ENCODE measurements at places on chromosomes 7 and 10.

GRCh38 chr10:50393784-50394467 lies 142.6 kb upstream of the ASAH2 start:
- no peak for DNase-seq

DNA sequence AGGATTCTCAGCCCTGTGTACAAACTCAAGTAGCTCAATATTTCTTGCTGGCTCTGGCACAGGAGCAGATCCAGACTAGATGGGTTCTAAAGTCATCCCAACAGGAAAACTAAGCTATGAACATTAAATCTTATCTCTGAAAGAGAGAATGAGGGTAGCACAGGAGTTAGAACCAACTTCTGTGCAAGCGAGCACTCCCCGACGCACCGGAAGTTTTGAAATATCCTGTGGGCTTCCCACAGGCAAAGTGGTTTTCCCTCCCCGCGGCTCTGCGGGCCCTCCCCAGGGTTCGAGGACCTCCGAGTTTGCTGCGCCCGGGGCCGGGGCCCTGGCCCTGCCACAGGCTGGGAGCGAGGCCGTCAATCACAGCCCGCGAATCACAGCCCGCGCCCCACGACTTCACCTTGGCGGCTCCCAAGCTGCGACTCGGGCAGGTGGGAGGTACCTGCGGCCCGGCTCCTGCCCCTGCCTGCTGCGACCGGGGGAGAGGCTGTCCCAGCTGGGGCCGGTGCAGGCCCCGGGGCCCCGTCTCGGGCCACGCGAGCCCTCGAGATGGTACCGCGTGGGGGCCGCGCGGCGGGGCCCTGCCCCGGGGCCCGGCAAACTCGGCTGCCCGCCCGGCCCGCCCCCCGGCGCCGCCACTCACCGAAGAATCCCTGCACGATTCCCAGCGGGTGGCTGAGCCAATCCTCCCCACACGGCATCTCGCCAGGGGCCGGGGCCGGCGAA lies 598 bp downstream of the MCMBP start:
- peak; percentile 77 for DNase-seq

DNA sequence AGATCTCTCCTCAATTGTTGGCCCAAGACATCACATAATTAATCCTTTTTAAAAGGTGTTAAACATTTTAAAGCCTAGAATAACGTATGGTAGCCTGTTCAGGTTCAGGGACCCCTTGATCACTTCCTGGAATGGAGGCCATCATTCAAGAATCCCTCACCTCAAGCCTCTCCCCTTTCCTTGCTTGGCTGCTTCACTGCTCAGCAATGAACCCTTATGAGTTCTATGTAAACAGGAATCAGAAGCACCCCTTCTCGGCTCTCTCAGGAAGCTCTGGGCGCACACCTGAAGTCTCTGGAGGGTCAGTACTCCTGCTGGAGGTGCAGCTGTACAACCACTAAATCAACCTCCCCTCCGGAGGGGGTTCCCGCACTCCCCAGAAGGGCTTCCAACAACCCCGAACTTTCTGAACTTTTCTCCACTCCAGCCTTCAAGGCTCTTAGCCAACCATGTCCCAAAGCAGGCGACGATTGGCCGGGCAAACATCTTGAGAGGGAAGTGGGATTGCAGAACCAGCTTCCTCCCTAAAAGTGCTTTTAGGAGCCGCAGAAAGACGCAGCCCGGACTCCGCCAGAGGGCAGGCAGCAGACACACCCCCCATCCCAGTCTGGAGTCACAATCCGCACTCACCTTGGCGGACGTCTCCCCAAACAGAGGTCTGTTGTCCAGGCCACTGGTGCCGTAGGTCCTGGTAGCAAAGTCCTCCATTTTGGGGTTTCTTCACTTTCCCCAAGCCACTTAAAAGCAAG lies 562 bp downstream of the TMEM243 start:
- peak; percentile 59 for DNase-seq

DNA sequence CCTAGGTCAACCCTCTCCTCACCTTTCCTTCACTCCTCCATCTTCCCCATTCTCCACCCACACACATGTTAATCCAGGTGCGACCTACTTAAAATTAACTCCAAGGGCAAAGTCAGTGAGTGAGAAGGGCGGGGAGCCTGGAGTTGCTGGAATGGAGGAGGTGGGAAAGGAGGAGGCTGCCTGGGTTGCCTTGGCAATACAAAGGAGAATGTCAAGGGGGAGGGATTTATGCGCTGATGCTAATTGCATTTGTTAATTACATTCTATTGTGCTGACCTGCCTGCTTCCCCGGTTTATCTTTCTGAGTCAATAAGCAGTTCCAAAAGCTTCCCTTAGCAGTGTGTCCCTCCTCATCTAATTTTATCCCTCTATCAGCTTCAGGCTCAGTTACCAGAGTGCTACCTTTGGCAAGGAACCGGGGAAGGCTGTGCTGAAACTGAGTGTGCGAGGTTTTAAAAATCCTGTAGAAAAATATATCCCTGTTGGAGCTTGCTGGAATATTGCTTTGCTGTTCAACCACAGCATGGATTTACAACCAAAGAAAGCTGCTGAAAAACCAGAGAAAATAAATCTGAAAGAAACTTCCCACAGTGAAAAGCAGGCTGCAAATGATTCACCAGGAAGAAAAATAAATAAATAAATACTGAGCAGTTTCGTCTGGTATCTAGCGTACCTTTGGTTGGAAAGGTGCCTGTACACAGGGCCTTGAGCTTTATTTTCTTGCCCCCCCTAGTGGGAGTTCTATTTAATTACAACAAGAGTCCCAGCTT lies 113.2 kb upstream of the DGKB start:
- DNase-seq: peak; percentile 60

GRCh38 chr7:103336761-103337160 lies 7.8 kb downstream of the DNAJC2 start:
- no peak for DNase-seq

GRCh38 chr10:133312769-133313145 lies 4.0 kb downstream of the ZNF511 start:
- DNase-seq: no peak

DNA sequence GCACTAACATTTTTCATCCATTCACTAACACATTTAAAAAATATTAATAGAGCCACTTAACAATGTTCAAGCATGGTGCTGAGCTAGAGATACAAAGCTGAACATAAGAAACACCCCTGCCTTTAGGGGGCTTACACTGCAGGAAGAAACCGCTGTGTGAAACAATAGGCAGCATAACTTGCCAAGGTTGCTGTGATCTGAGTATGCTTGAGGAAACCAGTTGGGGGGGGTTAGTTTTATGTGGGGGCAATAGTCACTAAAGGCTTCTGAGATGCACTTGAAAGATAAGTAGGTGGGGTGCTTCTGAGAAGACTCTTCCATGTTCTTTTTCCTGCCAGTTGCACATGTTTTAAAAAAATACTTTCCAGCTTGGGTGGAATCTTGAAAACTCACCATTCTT lies 2.8 kb downstream of the RBM17 start:
- DNase-seq: no peak

- no peak for DNase-seq
Measured at GRCh38 chr7:128052404-128052803, 21.2 kb upstream of the LRRC4 start.

DNA sequence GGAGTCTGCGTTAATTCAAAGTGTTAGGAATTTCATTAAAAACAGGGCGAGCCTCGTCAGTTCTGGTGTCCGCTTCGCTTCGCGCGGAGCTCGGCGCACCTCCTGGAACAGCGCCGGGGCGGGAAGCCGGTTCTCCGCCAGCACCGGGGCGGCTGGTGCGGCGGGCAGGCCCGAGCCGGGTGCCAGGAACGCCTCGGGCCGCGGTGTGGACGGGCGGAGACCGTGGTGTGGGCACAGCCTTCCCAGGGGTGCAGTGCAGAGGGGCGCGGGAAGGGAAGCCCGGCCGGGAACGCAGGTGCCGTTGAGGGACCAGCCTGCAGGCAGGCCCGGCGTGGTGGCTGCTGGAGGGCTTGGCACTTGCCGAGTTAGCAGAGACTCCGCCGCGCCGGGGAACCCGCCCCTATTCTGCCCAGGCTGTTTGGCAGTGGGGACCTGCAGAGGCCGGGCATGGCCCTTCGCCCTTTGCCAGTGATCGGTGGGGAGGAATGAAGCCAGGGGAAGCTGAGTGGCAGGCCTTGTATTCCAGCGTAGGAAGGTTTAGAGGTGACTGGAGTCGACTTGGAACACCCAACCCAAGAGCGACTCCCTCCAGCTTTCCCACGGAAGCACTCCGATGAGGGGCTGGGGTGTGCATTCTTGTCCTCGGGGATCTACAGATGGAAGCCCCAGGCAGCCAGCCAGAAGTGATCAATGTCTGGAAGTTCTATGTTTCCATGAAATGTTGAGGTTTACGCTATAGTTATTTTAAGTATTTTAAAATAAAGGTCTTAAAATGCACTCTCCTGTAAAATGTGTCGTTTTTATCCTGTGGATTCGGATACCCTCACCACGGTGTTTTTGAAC lies 945 bp upstream of the RHEB start:
- DNase-seq: peak; percentile 89

- no peak for DNase-seq
Measured at GRCh38 chr10:84743483-84743882, 415.1 kb downstream of the CCSER2 start.

DNA sequence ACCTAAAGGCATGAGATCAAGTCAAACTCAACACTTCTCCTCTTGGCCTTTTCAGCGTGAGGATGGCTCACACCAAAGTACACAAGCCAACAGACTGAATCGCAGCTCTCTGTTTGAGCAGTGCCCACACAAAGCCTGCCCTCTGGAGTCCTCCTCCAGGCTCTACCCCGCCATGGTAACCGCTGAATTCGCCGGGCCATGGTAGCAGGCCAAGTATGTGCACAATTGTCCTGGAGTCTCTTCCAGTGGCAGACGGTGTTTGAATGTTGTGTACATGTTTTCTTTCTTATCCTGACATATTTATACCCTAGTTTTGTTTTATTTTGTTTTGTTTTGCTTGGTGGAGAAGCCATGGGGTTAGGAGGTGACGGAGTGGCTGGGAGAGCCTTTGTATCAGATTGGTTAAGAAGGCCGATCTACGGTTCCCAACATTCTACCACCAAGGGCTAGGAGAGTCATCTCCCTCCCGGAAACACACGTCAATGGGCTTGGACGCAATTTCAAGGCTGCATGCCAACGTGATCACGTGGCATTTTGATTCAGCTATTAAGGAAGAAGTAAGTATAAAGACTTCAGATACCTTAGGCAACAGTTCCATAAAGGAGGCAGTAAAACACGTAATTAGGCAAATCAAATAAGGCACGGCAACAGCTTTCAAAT lies 12.1 kb upstream of the SHH start:
- no peak for DNase-seq

DNA sequence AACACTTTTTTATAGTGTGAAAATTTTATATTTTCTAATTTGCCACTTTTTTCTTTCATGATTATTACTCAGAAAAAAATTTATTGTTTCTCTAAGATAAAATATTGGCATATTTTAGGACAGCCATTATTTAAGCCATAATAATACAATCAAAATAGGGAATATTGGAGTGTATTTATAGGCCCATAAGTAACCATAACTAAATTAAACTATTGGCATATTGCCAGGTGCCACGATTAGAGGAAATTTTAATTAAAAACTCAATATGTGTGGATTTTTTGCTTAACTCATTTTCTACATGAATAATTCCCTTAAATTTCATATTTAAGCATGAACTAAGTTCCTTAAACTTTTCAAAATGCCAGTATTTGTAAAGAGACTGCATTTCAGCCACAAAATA lies 587.8 kb downstream of the IPMK start:
- no peak for DNase-seq

DNA sequence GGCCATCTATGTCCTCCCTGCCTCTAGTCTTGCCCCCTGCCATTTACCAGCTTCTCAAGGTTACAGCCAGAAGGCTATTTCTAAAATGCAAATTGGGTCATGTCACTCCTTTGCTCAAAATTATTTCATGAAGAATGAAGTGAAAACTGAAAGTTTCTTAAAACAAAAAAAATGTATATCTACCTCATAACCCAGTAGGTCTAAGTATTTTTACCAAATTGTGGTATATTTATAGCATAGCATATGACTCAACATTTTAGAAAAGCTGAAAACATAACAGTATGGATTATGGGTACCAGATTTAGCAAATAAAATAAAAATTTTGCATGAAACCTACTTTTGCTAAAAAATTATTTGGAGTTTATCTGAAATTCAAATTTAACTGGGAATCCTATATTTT lies 78.4 kb downstream of the SLC16A9 start:
- no peak for DNase-seq

GRCh38 chr7:90736968-90737939 lies 141.1 kb downstream of the CDK14 start:
- DNase-seq: no peak

DNA sequence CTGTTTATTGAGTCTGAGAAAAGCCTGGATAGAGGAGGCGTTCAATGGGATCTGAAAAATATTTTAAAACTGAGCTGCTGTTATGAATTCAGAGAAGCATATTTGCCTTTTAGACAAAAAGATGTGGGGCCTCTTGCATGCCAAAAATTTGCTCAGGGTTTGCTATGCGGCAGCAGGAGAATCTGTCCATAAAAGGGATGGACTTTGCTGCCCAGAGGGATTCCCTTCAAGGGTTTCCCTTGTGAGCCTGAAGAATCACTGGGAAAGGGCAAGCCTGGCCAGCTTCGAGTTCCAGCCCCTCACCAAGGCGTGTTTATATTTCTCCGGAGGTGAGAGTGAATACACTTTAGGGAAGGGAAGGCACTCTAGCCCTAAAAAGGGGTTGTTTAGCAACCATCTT lies 55.5 kb upstream of the CALD1 start:
- DNase-seq: no peak

DNA sequence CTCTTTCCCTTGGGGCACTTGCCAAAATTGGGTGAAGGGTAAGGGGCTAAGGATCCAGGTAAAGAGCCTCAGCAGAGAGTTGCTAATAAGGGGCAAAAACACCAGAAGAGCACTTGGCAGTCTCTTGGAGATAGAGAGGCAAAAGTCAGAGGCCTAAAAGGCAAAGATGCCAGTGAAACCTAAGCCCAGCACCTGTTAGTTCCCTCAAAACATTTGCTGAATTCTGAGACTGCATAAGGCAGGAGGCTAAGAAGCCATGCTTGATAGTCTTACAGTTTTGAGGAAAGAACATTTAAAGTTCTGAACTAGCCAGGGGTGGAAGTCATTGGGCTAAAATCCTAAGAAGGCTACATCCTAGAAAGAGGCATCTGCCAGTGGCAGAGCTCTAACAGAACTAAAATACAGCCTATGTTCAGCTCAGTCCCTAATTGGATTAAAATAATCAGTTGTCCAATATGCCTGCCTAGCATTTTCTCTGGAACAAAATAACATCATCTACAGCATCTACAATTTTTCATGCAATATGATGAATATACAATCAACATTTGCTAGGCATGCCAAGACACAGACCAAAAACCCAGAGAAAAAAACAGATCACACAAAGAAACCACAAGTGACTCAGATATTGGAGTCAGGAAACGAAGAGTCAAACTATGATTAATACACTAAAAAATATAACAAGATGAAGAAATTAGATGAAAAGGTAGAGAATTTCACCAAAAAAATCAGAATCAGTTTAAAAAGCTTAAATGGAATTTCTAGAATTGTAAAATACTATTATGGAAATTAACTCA lies 7.7 kb downstream of the HTR7 start:
- DNase-seq: no peak

- no peak for DNase-seq
Measured at GRCh38 chr10:61779950-61780659, 117.4 kb downstream of the CABCOCO1 start.

GRCh38 chr7:36021367-36021766 lies 131.7 kb upstream of the EEPD1 start:
- DNase-seq: no peak

GRCh38 chr10:51852297-51852696 lies 152.9 kb upstream of the CSTF2T start:
- DNase-seq: no peak

GRCh38 chr10:87036623-87037022 lies 16.5 kb downstream of the FAM25A start:
- DNase-seq: no peak
